ENCODE measurements at places on chromosomes 12 and 14. TPM values are rescaled to one million over a fixed set of nuclear protein-coding genes. Genes with fewer than 3 reads are reported as not detected.

The CABP1 gene
- total RNA-seq = 0.34 TPM

The KRT74 gene
- total RNA-seq = not detected

GRCh38 chr14:104054222-104054905 is 31.1 kb upstream of the ASPG start:
- H3K36me3 ChIP-seq = no peaks in the 10 kb centered on the region
- H3K4me1 ChIP-seq = no peaks in the 10 kb centered on the region
- peaks cover 20% of the 10 kb centered on the region for H3K27me3 ChIP-seq
- H3K27ac ChIP-seq = no peak overlapping the region

DNA sequence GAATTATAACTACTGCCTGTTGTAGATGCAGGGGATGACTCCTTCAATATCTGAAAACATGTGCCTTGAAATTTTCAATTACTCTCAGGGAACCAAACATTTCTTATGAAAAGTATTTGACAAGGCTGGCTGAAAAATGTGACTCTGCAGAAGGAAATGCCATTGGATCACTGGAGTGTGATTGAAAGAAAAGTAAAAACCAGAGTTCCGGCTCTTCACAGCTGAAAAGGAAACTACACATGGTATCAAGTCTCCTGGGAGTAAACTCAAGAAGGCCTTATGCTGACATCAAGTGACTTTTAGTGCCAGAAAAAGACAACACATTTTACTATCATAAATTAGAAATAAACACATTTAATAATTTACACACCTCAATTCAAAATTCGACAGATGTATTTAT is 693.0 kb downstream of the LRFN5 start:
- H3K27me3 ChIP-seq = no peaks in the 10 kb centered on the region
- no peak for DNase-seq
- H3K36me3 ChIP-seq = no peaks in the 10 kb centered on the region
- H3K4me1 ChIP-seq = no peaks in the 10 kb centered on the region
- no peak overlapping the region for H3K4me3 ChIP-seq

GRCh38 chr12:49744363-49744885 is 3.1 kb downstream of the TMBIM6 start:
- H3K27ac ChIP-seq = peak overlapping the region; percentile 73
- no peaks in the 10 kb centered on the region for H3K27me3 ChIP-seq
- peaks cover 57% of the 10 kb centered on the region for H3K4me1 ChIP-seq

- H3K27me3 ChIP-seq = no peaks in the 10 kb centered on the region
- H3K27ac ChIP-seq = peak overlapping the region; percentile 71
- no peak for DNase-seq
- no peak overlapping the region for H3K4me3 ChIP-seq
Measured at GRCh38 chr14:65095633-65096205, 6.6 kb downstream of the MAX start.

GRCh38 chr14:41824441-41824840 is 217.8 kb downstream of the LRFN5 start:
- H3K4me1 ChIP-seq = no peaks in the 10 kb centered on the region
- no peaks in the 10 kb centered on the region for H3K27me3 ChIP-seq
- no peak for DNase-seq
- no peak overlapping the region for H3K4me3 ChIP-seq
- H3K36me3 ChIP-seq = no peaks in the 10 kb centered on the region

DNA sequence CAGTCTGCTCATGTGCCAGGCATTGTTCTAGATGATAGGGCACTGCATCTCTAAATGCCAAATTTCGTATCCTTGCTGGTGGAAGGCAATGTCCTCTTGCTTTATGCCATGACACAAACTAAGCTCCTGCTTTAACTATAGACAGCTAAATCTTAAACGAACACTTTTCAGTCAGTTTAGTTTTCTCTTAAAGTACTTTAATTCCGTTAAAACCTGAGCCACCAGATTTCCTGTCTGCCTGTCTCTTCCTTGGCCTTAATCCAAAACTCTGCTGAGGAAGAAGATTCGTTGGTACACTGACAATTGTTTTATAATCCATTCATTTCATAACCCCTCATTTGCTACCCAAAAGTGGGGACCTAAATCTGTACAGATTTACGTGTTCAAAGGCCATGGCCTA is 194.4 kb upstream of the BCL2L14 start:
- no peak overlapping the region for H3K27ac ChIP-seq
- no peak for DNase-seq
- no peak overlapping the region for H3K4me3 ChIP-seq
- H3K36me3 ChIP-seq = peaks cover 31% of the 10 kb centered on the region
- H3K27me3 ChIP-seq = no peaks in the 10 kb centered on the region

- no peak overlapping the region for H3K4me3 ChIP-seq
- H3K27me3 ChIP-seq = no peaks in the 10 kb centered on the region
- H3K27ac ChIP-seq = no peak overlapping the region
- no peak for DNase-seq
- peaks cover 2% of the 10 kb centered on the region for H3K36me3 ChIP-seq
- H3K4me1 ChIP-seq = peaks cover 49% of the 10 kb centered on the region
Measured at GRCh38 chr14:38070061-38070588, 137.6 kb upstream of the SSTR1 start.
